ENCODE measurements at places on chromosomes 11 and 22.

DNA sequence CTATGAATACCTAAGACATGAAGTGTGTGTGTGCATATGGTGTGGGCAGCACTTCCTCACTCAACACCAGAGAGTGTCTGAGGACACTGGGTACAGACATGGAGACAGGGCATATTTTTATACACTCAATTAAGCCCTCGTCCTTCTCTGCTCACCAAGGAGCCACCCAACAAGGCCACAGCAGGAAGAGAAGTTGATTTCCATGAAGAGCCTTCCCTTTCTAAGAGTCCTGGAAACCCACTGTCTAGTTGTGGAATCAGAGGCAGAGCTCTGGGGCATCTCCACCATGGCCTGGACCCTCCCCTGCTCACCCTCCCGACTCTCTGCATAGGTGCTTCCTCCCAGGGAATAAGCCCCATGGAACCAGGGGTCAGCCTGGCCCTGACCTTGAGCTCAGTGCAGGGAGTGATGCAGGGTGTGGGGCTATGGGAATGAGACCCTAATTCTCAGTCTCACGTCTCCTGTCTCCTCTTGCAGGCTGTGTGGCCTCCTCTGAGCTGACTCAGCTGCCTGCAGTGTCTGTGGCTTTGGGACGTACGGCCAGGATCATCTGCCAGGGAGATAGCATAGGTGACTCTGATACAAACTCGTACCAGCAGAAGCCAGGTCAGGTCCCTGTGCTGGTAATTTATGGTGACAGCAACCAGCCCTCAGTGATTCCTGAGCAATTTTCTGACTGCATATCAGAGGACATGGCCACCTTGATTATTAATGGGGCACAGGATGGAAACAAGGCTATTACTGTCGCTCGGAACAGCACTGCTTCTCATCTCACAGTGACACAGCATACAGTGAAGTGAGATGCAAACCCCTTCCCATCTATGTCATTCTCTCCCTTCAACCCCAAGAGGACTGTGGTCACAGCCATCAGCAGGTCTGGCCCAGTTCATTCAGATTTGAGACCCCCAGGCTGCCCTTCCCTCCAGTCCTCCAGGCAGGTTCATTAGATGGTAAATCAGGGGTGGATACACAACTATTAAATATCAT is 14.6 kb upstream of the IGLL5 start:
- no peak for DNase-seq

GRCh38 chr11:88202498-88202897 is 27.3 kb upstream of the RAB38 start:
- no peak for DNase-seq

GRCh38 chr11:17601676-17602075 is 54.6 kb downstream of the OTOG start:
- no peak for DNase-seq

GRCh38 chr11:124394408-124394807 is 4.4 kb downstream of the OR8B3 start:
- peak; percentile 40 for DNase-seq

DNA sequence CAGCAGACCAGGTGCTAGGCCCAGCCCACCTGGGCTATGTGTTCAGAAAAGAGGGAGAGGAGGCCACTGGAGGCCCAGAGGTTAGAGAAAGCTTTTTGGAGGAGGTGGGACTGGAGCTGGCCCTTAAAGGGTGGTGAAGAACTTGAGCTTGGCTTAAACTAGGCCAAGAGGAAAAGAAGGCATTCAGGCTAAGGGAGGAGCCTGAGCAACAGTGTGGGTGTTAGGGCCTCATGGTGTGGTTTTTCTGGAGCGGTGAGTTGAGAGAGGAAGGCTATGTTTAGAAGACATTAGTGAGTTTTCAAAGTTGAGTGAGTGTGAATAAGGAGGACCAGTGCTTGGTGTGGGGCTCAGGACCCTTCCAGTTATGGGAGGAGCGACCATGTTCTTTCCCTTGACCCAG is 6.2 kb downstream of the TAF6L start:
- no peak for DNase-seq

DNA sequence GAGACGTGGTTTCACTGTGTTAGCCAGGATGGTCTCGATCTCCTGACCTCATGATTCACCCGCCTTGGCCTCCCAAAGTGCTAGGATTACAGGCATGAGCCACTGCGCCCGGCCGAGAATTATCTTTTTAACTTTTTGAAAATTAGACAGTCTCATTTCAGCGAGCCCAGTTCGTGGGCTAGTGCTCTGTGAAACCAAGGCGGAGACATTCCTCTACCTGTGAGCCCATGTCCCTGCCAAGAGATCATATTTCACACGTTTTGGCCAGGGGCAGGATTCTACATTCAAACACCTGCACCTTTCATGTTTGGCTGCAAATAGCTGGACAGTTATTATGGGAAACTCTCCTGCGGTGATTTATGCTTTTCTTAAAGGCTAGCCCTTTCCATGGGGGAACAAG is 60.3 kb downstream of the IRAG1 start:
- DNase-seq, result peak; percentile 56

DNA sequence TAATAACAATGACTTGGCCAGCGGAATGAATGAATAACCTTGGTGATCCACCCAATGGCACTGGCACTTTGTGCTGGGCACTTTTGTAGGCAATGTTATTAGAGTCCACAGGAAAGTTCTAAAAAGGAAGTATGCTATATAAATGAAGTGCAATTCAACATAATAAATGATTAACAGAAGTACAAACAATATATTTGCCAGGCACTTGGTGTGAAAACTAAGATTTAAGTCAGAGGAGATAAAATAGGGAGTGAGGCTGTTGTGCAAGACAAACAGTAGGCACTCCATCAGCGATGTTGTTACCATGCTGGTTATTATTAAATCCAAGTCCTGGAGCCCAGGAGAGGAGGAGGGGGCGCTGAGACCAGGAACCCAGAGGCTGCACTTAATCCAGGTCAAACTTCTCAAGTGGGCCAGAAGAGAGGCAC is 173.8 kb downstream of the LARGE1 start:
- DNase-seq, result no peak

DNA sequence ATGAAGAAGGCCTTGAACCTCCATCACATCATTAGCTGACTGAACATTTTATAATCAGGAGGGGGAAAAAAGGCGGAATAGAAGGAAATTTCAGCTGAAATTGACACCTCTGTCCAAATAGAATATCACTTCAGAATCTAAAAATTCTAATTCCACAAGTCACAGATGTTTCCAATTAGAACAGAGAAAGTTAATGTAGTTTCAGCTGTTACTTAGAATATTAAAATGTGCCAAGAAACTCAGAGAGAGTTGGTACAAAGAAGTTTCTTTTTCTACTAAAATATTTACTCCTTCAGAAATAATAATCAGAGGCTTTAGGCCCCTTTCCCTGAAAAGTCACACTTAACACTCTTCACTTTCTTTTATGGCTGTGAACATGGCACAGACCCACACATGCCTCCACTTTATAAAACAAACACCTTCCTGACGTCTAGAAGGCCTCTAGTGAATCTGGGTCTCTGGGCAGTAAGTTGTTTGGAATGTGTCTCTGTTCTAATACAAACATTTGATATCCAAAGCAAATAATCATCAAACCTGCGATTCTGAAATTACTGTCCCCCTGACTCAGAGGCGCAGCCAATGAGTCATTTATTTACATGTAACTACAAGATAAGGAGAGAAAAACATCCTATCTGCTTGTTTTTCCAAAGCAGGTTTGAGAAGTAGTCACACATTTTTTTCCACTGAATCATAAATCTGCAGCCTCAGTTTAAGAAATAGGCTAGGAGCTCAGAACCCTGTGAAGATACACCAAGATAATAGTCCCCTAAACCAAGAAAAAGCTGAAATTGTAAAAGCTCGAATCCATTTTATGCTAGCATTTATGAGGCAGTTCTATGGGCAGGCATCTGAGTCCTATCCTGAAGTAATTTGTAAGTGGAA is 148.4 kb downstream of the ME3 start:
- DNase-seq, result peak; percentile 95

DNA sequence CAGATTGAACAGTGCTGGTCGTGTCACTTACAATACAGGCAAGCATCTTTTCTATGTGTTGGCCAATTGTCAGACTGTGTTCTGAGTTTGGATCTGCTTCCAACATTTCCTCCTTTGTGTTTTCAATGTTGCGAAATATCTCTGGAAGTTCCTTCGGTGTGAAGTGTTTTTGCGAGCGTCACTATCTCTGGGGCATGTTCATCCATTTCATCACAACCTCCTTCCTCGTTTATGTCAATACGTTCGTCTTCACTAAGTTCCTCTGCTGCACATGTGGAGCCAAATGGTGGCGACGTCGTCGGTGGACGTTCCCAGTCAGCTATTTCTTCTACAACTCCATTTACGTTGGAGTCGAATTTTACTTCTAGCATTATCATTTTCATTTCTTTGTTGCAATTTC is 100.2 kb upstream of the LMO1 start:
- DNase-seq, result no peak

DNA sequence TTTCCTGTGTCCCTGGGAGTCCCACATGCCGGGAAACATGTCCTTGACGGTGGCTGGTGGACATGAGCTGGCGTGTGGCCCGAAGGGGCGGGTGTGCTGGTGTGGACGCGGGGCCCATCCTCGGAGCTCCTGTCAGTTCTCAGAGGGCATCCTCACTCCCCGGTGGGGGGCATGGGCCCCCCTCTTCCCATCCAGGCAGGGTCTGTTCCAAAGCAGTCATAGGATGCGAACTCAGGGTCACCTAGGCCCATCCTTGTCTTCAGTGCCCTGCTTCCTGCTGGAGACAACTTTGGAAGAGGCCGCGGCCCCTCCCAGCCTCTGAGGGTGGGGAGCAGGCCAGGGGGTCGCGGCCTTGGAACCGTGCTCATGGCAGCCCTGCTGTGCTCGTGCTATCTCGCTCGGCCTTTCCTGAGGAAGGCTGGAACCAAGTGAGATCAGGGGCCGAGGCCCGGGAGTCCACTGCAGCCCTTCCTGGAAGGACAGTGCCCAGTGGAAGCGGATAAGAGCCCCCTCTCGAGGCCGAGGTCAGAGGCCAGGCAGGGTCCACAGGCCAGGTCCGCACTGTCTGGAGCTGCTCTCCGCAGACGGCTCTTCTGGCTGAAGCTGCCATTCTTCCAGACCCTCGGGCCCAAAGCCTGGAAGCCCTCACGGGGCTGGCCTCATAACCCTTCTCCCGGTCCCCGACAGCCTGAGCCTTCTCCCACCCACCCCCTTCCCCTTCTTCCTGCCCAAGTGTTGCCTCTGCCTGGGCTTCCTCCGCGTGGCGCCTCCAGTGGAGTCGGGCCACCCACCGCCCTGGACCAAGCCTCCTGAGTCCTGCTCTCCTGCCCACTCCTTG is 8.7 kb downstream of the GRK2 start:
- DNase-seq, result no peak

DNA sequence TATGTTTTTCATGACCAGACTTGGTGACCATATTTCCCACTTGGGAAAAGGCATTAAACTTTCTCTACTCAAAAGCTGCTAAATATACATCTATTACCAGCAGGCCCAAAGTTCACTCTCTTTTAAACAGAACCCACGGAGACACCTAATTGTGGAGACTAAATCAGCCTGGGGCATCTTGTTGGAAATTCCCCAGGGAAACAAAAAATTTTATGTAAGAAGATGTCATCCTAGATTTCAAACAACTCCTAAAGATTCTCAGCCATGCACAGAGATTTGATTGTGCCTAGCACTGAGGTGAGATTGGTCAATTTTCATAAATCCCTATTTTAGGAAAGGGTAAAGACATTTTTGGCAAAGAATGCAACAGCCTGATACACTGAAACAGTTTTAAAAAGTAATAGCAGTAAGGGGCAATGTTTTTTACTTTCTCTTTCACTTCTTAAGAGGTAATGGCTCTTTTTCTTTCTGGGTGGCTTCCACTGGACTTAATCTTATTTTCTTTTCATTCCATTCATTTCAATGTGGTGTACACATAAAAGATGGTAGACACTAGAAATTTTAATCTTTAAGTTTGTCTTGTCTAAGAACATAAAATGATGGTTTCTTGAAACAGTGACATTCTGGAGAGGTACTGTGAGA is 9.6 kb downstream of the OR52N2 start:
- no peak for DNase-seq

- DNase-seq, result no peak
Observed at GRCh38 chr22:44014241-44014640, 9.9 kb upstream of the PARVB start.

DNA sequence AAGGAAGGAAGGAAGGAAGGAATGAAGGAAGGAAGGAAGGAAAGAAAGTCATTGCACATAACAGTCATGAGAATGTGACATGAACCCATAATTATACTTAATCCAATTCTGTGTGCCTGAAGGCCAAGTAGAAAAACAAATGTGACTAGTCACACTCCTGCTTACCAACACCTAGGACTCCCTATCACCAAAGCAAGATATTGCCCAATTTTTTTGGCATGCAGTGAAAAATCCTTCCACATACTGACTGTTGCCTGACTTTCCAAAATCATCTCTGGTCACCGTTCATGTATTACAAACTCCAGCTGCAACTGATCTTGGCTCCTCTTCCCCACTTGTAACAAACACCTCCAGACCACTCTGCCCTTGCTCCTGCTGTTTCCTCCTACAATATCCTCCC is 516.8 kb downstream of the OPCML start:
- no peak for DNase-seq

GRCh38 chr22:40612291-40612751 is 24.2 kb downstream of the MRTFA start:
- DNase-seq, result no peak

GRCh38 chr11:29480981-29481380 is 535.8 kb downstream of the KCNA4 start:
- no peak for DNase-seq

GRCh38 chr22:19571207-19571795 is 47.1 kb upstream of the CLDN5 start:
- no peak for DNase-seq

DNA sequence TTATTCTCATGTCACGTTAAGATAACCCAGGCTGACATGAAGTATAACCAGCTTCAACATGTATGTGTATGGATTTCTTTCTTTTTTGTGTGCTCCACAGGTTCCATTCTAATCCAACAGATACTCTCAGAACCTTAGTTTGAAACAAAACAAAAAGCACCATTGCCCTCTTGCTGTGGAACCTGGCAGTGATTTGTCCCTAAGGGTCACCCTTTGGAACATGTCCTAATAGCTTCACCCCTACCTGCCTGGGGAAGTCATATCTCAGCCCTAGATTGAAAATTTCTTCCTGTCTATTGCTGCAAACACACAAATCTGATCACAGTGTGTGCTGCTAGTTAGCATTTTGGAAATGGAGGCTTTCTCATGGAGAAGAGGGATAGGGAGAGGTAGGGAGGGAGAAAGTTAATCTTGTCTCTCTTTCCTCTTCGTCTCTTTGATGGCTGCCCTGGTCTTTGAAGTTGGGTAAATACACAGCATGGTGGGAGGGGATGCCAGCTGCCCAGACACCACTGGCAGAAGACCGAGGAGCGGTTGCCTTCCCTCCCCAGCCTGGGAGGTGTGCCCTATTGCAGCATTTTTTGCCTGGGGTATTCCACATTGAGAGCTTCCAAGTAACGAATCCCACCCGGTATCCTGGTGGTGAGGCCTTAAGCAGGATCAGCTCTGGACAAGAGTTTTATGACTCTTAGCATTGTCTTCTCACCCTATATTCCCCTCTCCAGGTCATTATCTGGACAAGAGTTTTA is 11.6 kb upstream of the CADM1 start:
- DNase-seq, result no peak

DNA sequence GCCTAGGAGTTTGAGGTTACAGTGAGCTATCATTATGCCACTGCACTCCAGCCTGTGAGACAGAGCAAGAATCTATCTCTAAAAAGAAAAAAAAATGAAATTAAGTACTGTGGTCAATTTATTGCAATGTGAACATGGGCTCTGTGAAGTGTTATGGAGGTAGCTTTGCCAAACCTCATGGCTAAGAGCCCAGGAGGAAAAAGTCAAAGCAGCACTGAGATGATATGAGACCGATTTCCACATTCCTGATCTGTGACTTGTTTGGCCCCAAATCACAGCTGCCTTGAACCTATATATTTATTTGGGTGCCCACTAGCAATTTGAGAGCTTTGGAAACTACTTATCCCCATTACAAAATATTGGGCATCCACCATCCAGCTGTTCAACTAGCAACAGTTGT is 29.8 kb upstream of the TMEM135 start:
- DNase-seq, result peak; percentile 31
